ENCODE measurements at places on chromosomes 2 and 18. TPM values are rescaled to one million over a fixed set of nuclear protein-coding genes. Genes with fewer than 3 reads are reported as not detected.

The PTCD3 gene
- 85.6 TPM for total RNA-seq

The PLEKHM3 gene
- 14.0 TPM for total RNA-seq

The CNDP1 gene
- not detected for total RNA-seq

The EIPR1 gene
- total RNA-seq, result 13.5 TPM

The GCG gene
- total RNA-seq, result 464 TPM

The CERKL gene
- 0.52 TPM for total RNA-seq

The OSR1 gene
- 2.1 TPM for total RNA-seq

The RBKS gene
- total RNA-seq, result 7.6 TPM
